ENCODE measurements at places on chromosomes 11 and 22.

- no peak for DNase-seq
Measured at GRCh38 chr11:57313071-57313787, 11.5 kb downstream of the TNKS1BP1 start.

DNA sequence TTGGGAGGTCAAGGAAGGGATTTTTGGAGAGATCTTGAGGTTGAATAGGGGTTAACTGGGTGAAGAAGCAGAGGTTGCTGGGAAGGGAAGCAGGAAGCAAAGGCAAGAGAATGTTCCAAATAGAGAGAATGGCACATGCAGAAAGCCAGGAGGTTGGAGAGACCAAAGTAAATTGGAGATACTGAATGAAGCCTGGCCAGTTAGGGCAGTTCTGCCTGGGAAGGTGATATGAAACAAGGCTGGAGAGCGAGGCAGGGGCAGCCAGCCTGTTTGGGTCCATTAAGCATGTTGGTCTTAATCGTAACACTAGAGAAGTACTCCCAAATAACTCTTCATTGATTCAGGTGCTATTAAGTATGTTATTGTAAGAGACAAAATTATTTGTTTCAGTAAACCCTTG, 48.2 kb downstream of the ZNF143 start:
- DNase-seq = no peak

DNA sequence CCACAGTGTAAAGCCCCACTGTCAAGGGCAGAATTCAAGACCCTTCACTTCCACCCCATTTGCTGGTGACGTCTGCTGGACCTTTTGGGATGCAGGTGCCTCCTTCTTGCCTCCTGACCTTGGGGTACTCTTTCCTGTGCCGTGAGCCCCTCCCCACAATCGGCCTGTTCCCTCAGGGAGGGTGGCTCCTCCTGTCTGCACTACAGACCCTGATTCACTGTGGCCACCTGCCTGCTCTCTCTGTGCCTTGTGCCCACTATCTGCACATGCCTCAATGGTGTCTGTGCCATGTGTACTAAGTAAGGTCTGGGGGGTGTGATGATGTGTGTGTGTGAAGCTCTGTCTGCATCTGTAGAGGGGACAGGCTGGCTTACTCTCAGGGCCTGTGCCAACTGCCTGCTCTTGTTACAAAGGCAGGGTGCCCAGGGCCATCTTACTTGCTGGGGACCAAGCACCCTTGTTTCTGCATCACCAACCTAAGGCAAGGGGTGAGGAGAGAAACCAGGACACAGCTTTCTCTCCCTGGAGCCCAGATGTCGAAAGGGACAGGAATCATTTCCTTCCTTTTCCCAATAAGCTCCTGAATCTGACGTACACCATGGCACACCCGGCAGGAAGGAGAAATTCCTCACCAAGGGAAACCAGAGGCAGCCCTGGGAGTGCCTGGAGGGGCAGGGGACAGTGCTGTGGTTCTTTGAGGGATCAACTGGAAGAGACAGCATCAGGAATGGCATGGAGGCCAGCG, 3.7 kb downstream of the PPM1F start:
- DNase-seq = no peak

GRCh38 chr22:47976219-47976618, 1213.8 kb downstream of the TBC1D22A start:
- no peak for DNase-seq
